ENCODE measurements at places on chromosomes 12 and 14. TPM values are rescaled to one million over a fixed set of nuclear protein-coding genes. Genes with fewer than 3 reads are reported as not detected.

DNA sequence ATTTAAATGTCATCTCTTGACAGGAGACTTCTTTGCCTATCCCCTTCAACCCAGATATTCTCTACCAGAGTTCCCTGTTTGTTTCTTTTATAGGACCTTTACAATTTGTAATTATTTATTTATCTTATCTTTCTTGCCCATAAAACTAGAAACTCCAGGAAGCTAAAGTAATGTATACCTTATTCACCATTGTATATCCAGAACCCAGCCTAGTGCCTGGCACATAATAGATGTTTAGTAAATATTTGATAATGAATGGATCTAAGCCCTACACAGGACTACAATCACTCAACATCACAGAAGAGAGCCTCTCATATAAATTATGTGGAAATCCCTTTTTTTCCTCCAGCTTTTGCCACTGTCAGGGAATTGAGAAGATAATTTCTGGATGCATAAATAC lies 125.6 kb upstream of the CNOT2 start:
- no peak for DNase-seq

- DNase-seq: no peak
These were observed 8.7 kb downstream of the SHMT2 start for GRCh38 chr12:57237932-57238853.

- peak; percentile 57 for DNase-seq
These were observed 32.0 kb downstream of the DCP1B start for GRCh38 chr12:1972260-1972659.

DNA sequence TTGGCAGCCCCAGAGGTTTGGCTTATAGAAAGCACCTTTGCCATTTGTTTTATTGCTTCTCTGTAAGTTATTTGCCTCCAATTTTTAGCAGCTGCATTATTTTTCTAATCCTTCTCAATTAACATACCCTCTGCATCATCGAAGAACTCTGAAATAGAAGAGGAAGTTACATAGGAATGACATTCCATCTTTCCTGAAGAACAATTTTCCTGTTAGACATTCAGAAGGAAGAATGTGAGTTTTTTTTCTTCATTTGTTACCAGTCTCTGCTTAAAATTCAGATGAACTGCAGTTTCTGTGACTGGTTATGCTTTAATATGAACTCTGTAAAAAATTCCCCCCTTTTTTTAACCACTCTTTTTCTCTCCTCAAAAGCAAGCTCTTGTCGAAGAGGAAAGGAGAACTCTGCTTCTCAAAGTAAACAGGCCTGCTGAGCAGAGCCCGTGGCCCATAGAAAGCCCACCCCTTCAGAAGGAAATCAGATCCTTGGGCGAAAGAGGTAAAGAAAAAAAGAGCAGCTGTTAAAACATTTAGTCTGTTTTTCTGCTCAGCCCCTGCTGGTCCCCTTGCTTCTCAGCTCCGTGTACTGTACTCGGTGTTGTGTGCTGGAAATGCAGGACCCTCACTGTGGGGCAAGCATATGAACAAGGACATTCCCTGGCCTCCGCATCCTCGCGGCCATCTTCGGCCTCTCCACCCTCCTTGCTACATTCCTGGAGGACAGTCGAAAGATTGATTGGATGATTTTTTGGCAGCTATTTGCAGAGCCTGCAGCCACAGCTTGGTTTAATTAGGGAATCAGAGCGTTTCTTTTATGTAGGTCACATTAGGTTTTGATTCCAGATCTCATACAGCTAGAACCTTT lies 164.4 kb upstream of the LRIG3 start:
- peak; percentile 92 for DNase-seq

- no peak for DNase-seq
These were observed 20.9 kb upstream of the SCFD1 start for GRCh38 chr14:30600922-30601918.

The KRT80 gene
- total RNA-seq: 0.25 TPM

DNA sequence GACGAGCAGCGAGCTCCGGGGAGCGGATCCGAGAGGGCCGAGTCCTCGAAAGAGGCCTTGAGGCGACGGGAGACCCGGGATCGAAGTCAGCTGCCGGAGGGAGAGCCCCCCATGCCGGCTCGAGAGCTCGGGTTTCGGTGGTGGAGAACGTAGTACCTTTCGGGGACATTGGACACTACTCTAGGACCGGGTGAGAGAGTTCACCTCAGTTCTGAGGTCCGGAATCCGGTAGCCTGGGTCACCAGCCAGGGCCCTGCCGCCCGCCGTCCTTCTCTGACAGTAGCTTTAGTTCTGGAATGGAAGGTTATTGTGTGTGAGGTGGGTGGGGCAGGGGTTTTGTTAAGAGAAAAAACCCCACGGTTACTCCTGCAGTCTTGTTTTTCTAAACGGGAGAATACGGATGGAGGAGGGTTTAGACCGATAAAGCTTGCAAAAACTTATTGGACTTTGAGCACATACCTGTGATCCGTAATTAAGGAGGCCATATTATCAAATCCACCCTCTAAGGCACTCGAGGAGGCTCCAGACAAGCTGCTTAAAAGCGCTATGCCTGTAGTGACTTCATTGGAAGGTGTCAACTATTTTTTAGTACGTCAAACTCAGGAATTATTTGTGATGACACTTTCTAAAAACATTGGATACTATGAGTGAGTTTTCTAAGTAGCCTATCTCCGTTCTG lies 765 bp downstream of the SCYL2 start:
- peak; percentile 47 for DNase-seq

DNA sequence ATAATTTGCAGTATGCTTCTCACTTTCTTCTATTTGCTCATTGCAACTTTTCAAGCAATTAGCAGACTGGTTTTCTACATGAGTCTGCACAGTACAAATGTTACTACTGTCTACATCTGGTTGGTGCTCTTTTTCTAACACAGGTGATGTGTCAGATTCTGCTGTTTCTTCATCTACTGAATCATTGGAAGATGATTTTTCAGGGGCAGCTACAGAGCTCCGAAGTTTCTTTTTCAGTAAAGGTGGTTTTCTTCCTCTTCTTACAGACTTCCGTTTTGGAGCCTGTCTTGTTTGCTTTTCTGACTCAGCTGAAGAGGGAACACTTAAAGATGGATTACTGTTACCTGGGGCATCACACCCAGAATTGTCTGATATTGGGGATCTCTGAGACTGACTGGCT lies 62.1 kb downstream of the SCAF11 start:
- DNase-seq: no peak
